ENCODE measurements at places on chromosomes 6 and 20.

- no peak for DNase-seq
Measured at GRCh38 chr6:90144396-90144795, 152.2 kb downstream of the BACH2 start.

DNA sequence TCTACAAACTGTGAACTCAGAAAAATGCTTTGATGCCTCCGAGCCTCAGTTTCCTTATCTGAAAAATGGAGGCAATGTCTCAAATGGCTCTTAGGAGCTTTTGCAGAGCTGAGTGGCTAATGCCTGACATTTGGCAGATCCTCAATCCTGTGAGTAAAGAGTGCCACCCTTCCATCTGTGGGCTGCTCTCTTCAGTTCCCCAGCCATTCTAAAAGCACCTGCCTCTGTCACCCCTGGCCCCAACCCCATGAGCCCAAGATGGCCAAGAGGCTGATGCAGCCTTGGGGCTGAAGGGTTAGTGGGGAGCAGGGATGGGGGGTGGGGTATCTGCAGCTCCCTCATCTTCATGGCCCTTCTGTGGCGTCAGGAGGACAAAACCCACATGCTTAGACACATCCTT lies 14.5 kb upstream of the GUCA1A start:
- DNase-seq: no peak

DNA sequence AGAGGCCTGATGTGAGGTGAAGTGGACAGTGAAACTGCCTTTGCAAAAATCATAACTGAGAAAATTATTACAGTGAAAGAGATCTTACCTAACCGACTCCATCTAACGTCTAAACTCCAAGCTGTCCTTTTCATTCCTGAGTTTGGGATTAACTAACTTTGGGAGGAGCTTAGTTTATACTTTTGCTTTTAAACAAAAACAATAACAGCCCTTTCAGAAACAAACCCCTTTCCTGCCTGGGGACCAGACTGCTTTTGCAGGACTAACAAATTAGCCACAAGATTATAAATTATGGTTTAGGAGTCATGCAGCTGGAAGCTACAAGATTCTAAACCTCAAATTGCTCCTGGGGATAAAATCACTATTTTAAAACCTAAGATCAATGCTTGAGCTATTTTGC lies 38.6 kb upstream of the HFE start:
- no peak for DNase-seq

- DNase-seq: no peak
Measured at GRCh38 chr6:100432136-100432535, 32.6 kb downstream of the SIM1 start.

GRCh38 chr6:162363757-162364156 lies 363.8 kb downstream of the PRKN start:
- DNase-seq: no peak

DNA sequence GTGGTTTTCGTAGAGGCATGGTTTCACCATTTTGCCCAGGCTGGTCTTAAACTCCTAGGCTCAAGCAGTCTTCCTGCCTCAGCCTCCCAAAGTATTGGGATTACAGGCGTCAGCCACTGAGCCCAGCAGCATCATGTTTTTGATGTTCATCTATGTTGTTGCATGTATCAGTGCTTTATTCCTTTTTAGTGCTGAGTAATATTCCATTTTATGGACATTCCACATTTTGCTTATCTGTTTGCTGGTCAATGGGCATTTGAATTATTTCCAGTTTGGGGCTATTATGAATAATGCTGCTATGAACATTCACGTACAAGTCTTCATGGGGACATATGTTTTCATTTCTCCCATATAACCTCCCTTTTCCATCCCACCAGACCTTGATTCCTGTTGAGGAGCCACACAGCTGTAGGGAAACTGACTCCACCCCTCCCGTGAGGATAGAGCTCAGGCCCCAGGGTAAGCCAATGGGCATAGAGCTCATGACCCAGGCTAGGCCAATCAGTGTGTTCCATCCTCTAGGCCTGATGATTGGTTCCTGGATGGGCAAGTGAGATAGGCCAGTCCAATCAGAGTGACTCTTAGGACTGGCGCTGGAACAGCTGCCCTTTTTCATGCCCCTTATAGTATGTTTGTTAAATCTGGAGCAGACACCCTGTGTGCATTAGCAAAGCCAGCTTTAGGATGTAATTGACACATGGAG lies 49.5 kb downstream of the DLGAP4 start:
- no peak for DNase-seq

DNA sequence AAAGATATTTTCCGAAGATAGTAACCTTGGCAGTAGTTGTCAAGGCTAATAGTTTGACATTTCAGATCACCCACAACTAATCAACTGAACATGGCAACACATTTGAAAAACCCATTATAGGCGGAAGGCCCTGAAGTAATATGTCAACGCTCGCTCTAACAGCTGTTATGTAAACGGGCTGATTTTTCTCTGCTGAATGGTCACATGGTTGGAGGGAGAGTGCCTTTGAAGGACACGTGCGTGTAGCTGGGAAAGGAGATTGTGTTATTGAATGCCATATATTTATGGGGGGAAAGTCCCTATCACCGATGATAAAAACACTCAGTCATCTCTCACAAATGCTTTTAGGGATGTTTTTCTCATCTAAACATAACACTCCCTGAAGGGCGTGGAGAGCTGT lies 160.0 kb upstream of the RALGAPA2 start:
- DNase-seq: no peak

- no peak for DNase-seq
Measured at GRCh38 chr6:151630387-151630786, 136.6 kb downstream of the CCDC170 start.

GRCh38 chr6:31701666-31702404 lies 1.3 kb downstream of the ABHD16A start:
- peak; percentile 73 for DNase-seq

DNA sequence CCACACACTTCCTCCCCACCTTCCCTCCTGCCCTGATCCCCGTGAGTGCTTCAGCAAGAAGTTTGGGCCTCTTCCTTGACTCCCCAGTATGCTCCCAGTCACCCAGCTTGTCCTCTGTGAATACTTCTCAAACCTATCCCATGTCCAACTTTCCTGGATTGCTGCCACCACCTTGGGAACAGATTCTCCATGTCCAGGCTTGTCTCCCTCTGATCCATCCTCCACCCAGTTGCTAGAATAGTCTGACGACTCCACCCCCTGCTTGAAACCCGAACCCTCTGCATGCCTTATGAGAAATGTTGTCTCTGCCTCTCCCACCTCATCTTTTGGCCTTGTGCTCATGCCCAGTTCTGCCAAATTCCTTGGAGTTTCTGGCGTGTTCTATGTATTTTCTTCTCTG lies 108.0 kb downstream of the PPP1R14C start:
- no peak for DNase-seq

DNA sequence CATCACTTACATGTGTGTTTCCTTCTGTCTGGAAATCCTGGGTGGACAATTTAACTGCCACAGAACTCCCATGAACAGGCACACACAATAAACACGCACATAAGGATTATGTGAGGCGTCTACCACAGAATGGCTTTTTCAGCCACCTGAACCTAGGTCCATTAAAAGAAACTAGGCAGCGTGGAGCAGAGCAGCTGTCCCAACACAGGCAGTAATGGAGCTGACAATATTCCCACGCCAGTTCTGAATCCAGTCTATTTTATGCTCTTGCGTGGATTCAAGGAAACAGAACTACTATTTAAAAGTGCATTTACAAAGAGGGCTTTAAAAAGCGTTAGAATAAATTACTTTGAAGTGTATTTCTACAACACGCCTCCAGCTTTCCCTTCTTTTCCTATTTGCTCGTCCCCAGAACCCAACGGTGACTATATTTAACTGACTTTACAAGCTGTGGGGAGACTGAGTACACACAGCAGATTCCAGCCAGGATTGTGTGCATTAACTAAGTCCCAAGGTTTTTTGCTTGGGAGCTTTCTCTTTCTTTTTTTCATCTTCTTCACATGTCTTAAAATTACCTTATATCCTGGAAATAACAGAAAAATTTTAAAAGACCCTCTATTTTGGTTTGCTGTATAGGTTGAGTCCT lies 95.9 kb downstream of the GMDS start:
- no peak for DNase-seq

DNA sequence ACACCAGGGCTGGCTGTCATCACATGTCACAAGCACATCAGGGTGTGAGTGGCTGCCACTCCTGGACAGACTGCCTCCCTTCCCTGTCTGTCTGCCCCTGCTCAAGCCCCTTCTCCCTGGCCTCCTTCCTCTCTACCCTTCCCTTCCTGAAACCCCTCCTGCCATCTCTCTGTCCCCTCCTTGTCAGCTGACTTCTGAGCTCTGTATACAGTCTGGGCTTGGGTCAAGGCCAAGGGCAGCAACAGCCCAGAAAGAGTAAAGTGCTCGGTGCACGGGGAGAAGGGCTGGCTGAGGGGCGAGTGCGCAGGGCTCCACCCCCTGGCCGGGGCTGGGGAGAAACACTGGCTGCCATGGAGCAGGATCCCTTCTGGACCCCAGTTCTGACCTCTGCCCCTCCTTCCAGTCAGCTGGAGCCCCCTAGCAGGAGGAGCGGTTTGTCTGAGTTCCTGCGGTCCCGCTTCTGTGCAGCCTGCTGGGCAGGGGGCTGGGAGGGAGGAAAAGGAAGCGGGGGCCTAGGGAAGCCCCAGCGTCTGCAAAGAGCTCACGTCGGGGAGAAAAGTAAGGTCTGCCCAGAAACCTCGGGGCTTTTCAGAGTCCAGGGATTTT lies 2.0 kb downstream of the LKAAEAR1 start:
- DNase-seq: no peak

DNA sequence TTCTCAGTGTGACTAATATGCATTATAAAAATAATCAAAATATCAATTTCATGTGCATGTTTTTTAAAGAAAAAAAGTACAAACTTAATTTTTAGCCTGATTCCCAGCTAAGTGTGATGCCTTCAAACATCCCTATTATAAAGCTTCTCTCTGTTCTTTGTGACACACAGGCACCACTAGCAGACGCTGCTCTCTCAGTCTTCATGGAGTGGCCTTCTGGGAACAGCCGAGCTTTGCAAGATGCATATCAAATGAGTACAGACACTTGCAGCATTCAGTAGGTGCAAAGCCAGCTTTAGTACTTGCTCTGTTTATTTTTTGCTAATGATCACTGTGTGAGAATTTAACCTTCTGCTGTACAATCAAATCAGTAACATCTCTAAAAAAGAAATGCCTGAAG lies 340.0 kb downstream of the ADGRB3 start:
- DNase-seq: no peak

DNA sequence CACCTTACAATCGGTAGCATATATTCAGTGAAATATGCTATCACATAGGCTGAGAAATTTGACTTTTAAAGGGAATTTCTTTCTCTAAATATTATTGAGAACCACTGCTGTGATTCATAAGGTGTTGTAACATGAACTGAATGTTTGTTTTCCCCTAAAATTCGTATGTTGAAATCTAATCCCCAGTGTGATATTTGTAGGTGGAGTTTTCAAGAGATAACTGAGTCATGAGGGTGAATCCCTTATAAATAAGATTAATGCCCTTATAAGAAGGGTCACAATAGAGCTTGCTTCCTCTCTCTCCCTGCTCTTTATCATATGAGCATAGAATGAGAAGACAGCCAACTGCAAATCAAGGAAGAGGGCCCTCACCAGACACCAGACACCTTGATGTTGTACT lies 64.8 kb downstream of the LMBRD1 start:
- no peak for DNase-seq

DNA sequence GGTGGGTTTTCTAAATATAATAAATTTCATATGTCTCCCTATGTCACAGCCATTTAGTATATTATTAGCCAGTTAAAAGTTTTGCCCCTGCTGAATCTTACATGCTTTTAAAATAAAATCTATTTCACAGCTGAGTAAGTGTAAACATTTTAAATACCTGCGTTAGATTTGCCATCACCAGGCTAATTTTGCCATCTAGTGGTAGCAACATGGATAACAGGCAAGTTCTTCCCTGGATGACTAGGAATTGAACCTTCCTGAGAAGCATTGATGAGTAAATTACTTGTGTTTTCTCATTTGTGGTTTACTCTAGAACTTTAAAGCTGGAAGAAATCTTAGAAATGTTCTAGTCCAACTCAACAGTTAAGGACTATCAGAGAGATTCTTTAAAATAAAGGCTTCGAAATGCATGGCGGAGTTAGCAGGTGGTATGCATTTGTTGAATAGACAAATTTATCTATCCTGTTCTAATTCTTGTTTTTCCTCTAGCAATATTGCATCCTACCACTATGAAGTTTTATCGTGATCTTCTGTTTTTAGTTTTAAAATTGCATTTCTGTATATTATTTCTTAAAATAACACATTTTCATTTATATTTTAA lies 2.6 kb downstream of the PRSS35 start:
- DNase-seq: peak; percentile 32

DNA sequence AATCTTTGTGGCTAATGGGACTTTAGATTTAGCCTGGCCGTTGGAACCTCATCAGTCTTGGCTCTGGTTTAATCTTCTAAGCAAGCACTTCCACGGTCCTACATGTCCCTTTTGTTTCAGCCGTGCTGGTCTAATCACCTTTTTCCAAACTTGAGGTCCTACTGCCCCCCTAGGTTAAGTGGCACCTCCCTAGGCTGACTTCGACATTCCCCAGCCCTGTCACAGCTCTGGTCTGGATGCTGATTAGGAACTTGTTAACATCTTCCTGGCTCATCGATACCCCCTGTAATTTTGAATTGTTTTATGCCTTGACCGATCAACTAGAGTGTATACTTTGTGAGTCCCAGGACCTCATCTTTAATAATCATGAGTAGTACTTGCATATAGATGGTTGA lies 56.6 kb downstream of the OTOR start:
- DNase-seq: no peak

- DNase-seq: no peak
Measured at GRCh38 chr20:62337558-62338293, 29.4 kb downstream of the LAMA5 start.

DNA sequence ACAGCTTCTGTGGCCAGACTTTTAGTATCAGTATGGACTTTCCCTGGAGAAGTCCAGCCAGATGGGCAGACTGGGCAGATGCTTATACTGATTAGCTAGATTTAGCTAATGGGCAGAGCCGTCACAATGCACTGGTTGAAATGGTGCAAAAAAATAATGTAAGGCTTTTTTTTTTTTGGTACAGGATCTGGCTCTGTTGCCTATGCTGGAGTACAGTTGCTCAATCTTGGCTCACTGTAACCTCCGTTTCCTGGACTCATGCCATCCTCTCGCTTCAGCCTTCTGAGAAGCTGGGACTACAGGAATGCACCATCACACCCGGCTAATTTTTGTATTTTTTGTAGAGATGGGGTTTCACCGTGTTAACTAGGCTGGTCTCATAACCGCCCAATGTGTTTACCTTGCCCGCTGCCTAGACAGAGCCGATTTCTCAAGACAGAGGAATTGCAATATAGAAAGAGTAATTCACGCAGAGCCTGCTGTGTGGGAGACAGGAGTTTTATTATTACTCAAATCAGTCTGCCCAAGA lies 16.4 kb upstream of the KIFC1 start:
- no peak for DNase-seq

DNA sequence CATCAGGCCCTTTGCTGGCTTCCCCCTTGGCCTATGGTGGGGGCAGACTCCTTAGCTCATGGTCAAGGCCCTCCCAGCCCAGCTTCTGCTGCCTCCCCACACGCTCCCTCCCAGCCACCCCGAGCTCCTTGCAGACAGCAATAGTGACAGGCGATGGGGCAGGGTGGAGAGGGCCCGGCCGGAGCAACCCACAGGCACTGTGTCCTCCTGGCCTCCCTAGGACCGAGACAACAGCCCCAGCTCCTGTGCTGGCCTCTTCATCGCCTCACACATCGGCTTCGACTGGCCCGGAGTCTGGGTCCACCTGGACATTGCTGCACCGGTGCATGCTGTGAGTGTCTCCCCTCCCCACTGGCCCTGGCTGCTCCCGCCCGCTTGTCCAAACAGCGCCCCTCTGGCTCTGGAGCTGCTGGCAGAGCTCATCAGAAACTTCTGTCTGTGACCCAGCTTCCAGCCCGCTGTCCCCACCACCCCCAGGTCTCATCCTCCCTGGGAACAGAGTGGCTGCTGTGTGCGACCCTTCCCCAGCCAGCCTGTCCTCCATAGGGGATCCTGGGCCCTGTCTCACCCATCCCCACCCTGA lies 21.8 kb downstream of the NPEPL1 start:
- DNase-seq: no peak

All from hematopoietic multipotent progenitor cell treated with erythropoietin and hydrocortisone succinate and interleukin-3 and kit ligand, for 17 days (in vitro differentiated cells).